ENCODE measurements at places on chromosomes 1 and 21. TPM values are rescaled to one million over a fixed set of nuclear protein-coding genes. Genes with fewer than 3 reads are reported as not detected.
A peak's percentile ranks its signal among the peaks of the same experiment; 100 is the strongest.

DNA sequence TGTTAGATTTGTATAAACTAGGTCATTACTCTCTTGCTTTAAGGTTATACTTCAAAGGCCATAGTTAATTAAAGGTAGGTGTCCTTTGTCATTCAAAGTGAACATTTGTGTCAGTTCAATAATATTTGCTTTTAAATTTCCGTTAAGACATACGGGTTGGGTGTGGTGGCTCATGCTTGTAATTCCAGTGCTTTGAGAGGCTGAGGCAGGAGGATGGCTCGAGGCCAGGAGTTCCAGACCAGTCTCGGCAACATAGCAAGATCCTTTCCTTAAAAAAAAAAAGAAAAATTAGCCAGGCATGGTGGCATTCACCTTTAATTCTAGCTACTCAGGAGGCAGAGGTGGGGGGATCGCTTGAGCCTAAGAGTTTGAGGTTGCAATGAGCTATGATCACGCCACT, 80.4 kb downstream of the KIF26B start:
- H3K36me3 ChIP-seq: peaks cover 6% of the 10 kb centered on the region
- H3K4me1 ChIP-seq: peaks cover 17% of the 10 kb centered on the region
- no peak for DNase-seq
- no peak overlapping the region for H3K27ac ChIP-seq

- no peaks in the 10 kb centered on the region for H3K4me1 ChIP-seq
- H3K4me3 ChIP-seq: no peak overlapping the region
- no peak overlapping the region for H3K27ac ChIP-seq
- H3K36me3 ChIP-seq: no peaks in the 10 kb centered on the region
Observed at GRCh38 chr1:221908573-221908972, 166.7 kb upstream of the DUSP10 start.

GRCh38 chr21:41861987-41862386, 17.2 kb downstream of the PRDM15 start:
- H3K36me3 ChIP-seq: peaks cover 3% of the 10 kb centered on the region
- H3K4me1 ChIP-seq: peaks cover 4% of the 10 kb centered on the region
- no peaks in the 10 kb centered on the region for H3K27me3 ChIP-seq

DNA sequence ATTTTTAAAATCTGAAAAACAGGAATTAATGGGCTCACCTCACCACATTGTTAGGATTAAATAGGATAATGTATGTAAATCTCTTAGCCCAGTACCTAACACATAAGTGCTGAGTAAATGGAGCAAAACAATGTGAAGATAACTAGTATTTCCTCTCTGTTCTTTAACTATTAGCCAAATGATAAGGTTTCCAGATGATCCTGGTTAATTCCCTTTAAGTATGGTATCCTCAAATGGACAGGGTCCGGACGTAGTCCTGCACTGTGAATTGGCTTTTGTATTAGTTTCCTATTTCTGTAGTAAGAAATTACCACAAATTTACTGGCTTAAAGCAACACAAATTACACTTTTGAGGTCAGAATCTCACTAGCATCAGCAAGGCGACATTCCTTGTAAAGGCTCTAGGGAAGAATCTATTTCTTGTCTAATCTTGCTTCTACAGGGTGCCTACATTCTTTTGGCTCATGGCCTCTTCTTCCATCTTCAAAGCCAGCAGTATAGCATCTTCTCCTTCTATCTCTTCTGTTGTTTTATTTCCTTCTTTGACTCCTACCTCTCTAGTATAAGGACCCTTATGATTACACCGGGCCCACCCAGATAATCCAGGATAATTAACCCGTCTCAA, 17.1 kb downstream of the SCAF4 start:
- no peak overlapping the region for H3K4me3 ChIP-seq
- no peak for DNase-seq
- H3K27ac ChIP-seq: peak overlapping the region; percentile 17
- no peaks in the 10 kb centered on the region for H3K27me3 ChIP-seq
- H3K36me3 ChIP-seq: peaks cover 2% of the 10 kb centered on the region
- H3K4me1 ChIP-seq: peaks cover 28% of the 10 kb centered on the region

GRCh38 chr1:31373056-31373896, at the start of gene FABP3:
Gene FABP3 (minus strand): TSS chr1:31373076. CDS start chr1:31373014, 62 bp downstream.
- peaks cover 42% of the 10 kb centered on the region for H3K4me1 ChIP-seq
- H3K4me3 ChIP-seq: peak within 1 kb of the TSS; percentile 89
- H3K36me3 ChIP-seq: no peaks in the 10 kb centered on the region
- peak; percentile 83 for DNase-seq
- peaks cover 4% of the 10 kb centered on the region for H3K27me3 ChIP-seq

GRCh38 chr1:198399452-198399851, 141.0 kb downstream of the ATP6V1G3 start:
- peaks cover 7% of the 10 kb centered on the region for H3K27me3 ChIP-seq
- DNase-seq: no peak
- no peak overlapping the region for H3K4me3 ChIP-seq
- no peaks in the 10 kb centered on the region for H3K4me1 ChIP-seq

- no peaks in the 10 kb centered on the region for H3K4me1 ChIP-seq
- no peaks in the 10 kb centered on the region for H3K36me3 ChIP-seq
- H3K27me3 ChIP-seq: peaks cover 7% of the 10 kb centered on the region
- H3K27ac ChIP-seq: no peak overlapping the region
Observed at GRCh38 chr1:239233626-239234025, 152.7 kb upstream of the CHRM3 start.

GRCh38 chr1:81208441-81208840, 592.3 kb upstream of the ADGRL2 start:
- no peak overlapping the region for H3K4me3 ChIP-seq
- no peak overlapping the region for H3K27ac ChIP-seq
- no peak for DNase-seq
- no peaks in the 10 kb centered on the region for H3K27me3 ChIP-seq
- no peaks in the 10 kb centered on the region for H3K36me3 ChIP-seq
- no peaks in the 10 kb centered on the region for H3K4me1 ChIP-seq

- DNase-seq: no peak
- no peak overlapping the region for H3K4me3 ChIP-seq
- H3K36me3 ChIP-seq: no peaks in the 10 kb centered on the region
Observed at GRCh38 chr1:162983671-162984425, 85.3 kb upstream of the RGS4 start.

DNA sequence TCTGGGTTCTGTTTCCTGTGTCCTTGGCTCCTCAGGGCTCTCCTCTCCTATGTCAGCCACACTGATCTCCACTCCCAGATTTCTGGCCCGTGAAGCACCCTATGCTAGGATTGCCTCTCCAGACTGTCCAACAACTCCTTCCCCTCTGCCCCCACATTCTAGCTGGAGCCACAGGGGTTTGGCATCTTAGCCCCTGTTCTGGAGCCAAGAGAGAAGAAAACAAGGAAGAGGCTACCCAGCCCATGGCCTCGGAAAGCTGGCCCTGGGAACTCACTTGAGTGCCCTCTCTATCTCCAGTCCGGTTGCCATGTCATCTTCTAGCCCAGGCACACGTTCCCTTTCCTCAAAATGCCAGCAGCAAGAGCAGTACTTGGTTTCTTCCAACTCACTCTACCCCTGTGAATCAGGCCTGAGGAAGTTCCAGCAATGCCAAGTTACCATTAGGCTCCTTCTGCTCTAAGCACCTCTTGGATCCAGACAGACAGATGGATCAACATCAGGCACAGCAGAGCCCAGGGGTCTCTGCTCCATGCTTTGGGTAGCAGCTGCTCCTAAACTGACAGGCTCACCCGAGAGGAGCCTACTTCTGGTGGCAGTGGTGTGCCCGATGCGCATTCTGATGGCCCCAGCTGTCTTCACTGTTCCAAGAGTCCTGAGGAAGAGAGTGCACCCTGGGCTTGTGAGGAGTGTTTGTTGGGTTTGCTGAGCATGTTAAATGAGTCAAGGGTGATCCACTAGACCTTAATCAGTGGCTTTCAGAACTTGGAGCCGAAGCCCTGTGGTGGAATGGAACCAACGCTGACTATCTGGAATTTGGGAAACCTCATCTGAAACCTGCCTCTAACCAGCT, 11.6 kb upstream of the GPR61 start:
- H3K27ac ChIP-seq: no peak overlapping the region
- no peak overlapping the region for H3K4me3 ChIP-seq
- H3K36me3 ChIP-seq: no peaks in the 10 kb centered on the region
- peaks cover 20% of the 10 kb centered on the region for H3K27me3 ChIP-seq

- H3K27ac ChIP-seq: no peak overlapping the region
- no peaks in the 10 kb centered on the region for H3K36me3 ChIP-seq
- H3K27me3 ChIP-seq: no peaks in the 10 kb centered on the region
Observed at GRCh38 chr1:173301507-173301906, 94.4 kb upstream of the TNFSF4 start.

GRCh38 chr1:153597206-153597605, 15.7 kb downstream of the S100A16 start:
- no peaks in the 10 kb centered on the region for H3K36me3 ChIP-seq
- no peak overlapping the region for H3K27ac ChIP-seq
- H3K4me1 ChIP-seq: peaks cover 4% of the 10 kb centered on the region

- no peak overlapping the region for H3K4me3 ChIP-seq
- peaks cover 3% of the 10 kb centered on the region for H3K36me3 ChIP-seq
- no peak overlapping the region for H3K27ac ChIP-seq
- DNase-seq: no peak
- peaks cover 18% of the 10 kb centered on the region for H3K27me3 ChIP-seq
Observed at GRCh38 chr1:19656780-19657466, 7.8 kb upstream of the HTR6 start.

GRCh38 chr1:93708734-93709481, 27.3 kb upstream of the BCAR3 start:
- H3K4me1 ChIP-seq: peaks cover 32% of the 10 kb centered on the region
- no peaks in the 10 kb centered on the region for H3K27me3 ChIP-seq
- DNase-seq: no peak
- no peaks in the 10 kb centered on the region for H3K36me3 ChIP-seq
- no peak overlapping the region for H3K27ac ChIP-seq

GRCh38 chr1:108113496-108113895, 86.6 kb downstream of the SLC25A24 start:
- DNase-seq: no peak
- H3K4me1 ChIP-seq: no peaks in the 10 kb centered on the region
- no peak overlapping the region for H3K27ac ChIP-seq
- peaks cover 2% of the 10 kb centered on the region for H3K27me3 ChIP-seq
- no peaks in the 10 kb centered on the region for H3K36me3 ChIP-seq
- H3K4me3 ChIP-seq: no peak overlapping the region

The SMYD3 gene
- 19.4 TPM for total RNA-seq

The F13B gene
- 0.48 TPM for total RNA-seq

The TNNI3K gene
- total RNA-seq: 0.69 TPM

The VWA5B1 gene
- 1.9 TPM for total RNA-seq

The MYBPHL gene
- 0.48 TPM for total RNA-seq

The TMEM51 gene
- total RNA-seq: 12.5 TPM

The FAM72C gene
- total RNA-seq: 0.86 TPM

The RGS8 gene
- 0.33 TPM for total RNA-seq

The LCE2A gene
- total RNA-seq: not detected

The S100A2 gene
- total RNA-seq: 0.75 TPM

The SYPL2 gene
- 0.33 TPM for total RNA-seq

The CRP gene
- total RNA-seq: not detected

The CNKSR1 gene
- total RNA-seq: 50.5 TPM

The MASP2 gene
- total RNA-seq: 0.29 TPM

The KRTAP13-2 gene
- not detected for total RNA-seq

The ATP13A2 gene
- total RNA-seq: 66.4 TPM

The NHLH1 gene
- 0.48 TPM for total RNA-seq
